Iris pigment epithelial cell (primary cell): ENCODE measurements at places on chromosomes 7 and 10.

- no peak for DNase-seq
These were observed 62.0 kb upstream of the PODXL start for GRCh38 chr7:131618391-131618790.

GRCh38 chr10:70169011-70169410 lies 1.3 kb downstream of the SAR1A start:
- DNase-seq, result peak; percentile 39

- DNase-seq, result no peak
These were observed 825 bp downstream of the MRPL32 start for GRCh38 chr7:42932811-42933591.

- DNase-seq, result no peak
These were observed 237.7 kb downstream of the USP6NL start for GRCh38 chr10:11373717-11374171.

DNA sequence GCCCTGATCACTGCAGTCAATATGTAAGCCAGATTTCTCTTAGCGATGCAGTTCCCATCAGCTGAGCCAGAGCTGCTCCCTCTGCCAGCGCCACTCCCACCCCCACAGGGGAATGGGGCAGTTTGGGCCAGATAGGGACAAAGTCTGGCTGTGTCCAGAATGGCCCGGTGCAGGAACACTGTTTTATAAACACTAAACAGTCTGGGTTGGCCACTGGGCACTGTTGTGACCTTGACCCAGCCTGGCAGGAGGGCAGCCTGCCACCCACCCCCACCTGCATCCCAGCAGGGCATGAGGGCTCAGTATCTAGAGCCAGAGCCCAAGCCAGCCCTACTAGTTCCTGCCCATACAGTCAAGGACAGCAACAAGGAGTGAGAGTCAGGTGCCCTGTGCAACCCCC lies 1.3 kb downstream of the OGDHL start:
- DNase-seq, result no peak

- DNase-seq, result no peak
These were observed 97.0 kb upstream of the PPIF start for GRCh38 chr10:79250259-79250658.

DNA sequence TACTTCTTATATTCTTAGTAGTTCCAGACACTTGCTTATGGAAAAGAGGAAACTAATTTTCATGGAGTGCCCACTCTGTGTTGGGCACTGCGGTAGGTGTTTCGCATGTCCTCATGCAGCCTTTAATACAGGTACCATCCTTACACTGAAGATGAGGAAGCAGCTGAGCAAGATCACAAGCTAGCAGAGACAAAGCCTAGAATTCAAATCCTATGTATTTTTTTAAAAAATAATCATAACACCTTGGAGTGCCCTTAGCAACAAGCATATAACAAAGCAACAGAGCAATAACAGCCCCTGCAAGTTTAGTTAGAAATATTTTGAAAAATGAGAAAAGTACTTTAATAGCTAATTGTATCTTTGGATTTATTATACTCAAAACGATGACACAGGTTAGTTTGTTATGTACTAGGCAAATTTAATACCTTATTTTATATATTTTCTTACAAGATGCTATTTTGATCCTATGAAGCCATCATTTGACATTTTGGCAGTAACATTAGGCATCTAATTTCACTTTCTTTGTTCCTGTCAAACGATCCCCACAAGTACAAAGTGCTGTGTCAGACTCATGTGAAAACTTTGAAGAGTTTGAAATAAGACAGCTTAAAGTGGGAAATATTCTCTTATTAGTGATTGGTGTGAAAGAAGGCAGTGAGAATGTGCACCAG lies 245.8 kb downstream of the CDK14 start:
- no peak for DNase-seq

- DNase-seq, result peak; percentile 39
These were observed 55.6 kb upstream of the BET1 start for GRCh38 chr7:94059746-94060145.

GRCh38 chr10:130041451-130042371 lies 68.9 kb downstream of the C10orf143 start:
- DNase-seq, result no peak

DNA sequence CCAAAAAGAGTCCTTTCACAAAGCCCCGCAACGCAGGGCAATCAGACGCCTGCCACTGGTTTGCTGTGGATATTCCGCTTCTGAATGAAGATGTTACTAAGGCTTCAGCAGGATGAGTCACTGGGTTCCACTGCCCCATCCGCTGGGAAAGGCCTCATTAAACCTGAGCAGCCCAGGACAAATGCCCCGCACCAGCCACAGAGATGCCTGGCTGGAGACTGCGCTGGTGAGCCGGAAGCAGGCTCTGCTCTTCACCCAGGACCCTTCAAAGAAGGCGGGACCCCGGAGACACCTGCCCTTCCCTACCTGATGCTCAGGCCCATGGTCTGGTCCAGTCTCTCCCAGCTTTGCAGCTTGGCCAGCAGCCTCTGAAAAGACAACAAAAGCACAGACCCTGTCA lies 19.8 kb downstream of the MAD1L1 start:
- DNase-seq, result no peak

DNA sequence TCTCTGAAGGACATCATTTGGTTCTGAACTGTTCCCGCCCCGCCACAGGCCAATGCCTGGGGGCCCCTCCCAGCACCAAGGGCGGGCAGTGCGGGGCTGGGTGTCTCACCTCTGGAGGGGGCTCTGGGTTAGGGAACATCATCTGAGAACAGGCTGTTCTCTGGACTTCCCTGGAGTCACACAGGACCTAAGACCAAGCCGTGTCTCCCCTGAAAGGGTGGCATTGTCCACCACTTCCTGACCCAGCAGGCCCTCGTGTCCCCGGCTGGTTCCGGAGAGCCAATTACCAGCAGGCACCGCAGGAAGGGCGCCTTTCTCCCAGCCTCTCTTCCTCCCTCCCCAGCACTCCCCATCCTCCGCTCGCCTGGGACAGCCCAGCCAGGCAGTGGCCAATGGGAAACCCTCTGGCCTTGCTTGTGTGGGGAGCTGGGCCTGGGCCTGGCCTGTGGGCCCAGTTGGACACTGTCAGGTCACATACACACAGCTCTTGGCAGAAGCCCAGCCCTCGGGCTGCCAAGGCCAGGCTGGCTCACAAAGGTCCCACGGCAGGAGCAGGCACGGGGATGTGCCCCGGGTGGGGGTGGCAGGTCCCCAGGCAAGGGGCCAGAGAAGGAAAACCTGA lies 119.5 kb downstream of the SPDYE5 start:
- DNase-seq, result no peak

DNA sequence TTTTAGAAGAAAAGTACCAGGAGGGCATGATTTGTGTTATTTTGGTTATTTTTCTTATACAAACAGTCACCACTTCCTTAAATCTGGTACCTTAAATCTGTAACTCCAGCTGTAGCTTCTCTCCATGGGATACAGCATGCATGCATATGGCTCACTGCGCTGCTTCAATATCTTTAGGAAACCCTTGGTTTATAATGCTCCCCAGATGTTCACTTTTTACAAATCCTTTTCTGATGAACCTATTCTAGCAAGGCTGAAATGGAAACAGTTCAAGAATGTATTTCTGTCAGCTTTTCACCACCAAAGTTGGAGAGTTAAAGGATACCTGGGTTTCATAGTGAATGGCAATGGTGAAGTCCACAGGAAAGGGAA lies 50.9 kb downstream of the LAMB4 start:
- peak; percentile 20 for DNase-seq

DNA sequence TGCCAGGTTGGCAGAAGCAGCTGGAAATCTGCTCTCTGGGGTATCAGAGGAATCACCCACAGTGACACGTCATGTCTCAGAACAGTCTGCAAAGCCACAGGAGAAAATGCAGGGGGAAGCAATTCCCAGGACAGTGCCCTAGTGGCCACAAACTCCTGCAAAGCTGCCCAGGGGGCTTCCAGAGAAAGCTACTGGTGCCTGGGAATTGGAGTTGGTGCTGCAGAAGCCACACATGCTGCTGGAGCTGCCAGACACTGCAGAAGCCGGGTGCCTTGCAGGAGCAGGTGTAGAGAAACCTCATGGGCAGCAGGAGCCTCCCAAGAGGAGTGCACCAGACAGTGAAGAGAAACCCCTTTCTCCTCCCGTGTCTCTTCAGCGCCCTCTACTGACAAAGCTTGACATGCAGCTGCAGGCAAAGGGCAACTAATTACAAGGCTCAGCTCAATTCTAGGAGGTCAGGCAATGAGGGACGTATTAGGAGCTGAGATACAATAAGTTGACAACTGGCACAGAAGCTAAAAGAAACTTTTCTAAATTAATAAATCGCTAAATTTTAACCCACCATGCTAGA lies 30.2 kb upstream of the NUB1 start:
- DNase-seq, result no peak

DNA sequence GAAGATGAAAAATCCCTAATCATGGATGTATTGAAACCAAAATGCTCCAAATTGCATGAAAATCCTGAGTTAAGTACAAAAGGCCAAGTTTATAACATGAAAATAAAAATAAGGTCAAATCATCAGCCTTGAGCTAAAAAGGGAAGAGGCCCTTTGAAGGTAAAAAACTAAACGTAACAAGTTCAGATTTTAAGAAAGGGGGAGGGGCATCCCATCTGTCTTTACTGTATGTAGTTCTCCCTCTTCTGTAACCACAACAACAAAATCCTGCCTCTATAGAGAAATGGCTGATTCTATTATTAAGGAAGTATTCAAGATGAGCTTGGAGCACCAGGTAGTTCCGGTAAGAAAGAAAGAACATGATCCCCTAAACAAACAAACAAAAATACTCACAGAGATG lies 64.7 kb downstream of the TPK1 start:
- no peak for DNase-seq

- DNase-seq, result no peak
These were observed 195.5 kb upstream of the ZNF32 start for GRCh38 chr10:43844221-43844620.

DNA sequence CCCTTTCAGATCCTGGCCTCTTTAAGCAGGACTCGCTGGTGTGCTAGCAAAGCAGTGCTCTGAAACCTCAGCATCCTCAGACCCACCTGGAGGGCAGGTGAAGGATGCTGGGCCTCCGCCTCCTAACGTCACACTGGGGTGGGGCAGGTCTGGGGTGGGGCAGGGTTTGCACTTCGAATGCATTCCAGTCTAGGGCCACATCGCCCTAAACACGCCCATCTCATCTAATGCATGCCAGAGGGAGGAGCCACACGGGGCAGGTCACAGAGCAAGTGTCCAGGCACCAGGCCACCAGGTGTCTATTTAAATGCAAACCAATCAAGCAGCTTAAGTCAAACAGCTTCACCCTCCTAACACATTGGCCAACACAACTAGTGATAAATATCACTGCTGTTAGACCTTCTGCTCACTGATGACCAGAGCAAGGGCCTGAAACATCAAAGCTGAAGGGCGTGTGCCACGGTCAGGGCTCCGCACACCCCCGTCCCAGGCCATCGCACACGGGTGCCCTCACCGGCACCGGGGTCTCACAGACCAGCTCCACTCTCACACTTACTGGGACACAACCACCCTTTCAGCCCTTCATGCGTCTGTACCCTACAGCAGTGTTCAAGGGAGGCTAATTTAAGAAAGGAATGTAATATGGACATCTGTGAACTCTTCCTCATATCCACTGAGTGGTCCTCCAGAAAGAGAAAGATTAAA lies 47.1 kb downstream of the DIP2C start:
- no peak for DNase-seq

DNA sequence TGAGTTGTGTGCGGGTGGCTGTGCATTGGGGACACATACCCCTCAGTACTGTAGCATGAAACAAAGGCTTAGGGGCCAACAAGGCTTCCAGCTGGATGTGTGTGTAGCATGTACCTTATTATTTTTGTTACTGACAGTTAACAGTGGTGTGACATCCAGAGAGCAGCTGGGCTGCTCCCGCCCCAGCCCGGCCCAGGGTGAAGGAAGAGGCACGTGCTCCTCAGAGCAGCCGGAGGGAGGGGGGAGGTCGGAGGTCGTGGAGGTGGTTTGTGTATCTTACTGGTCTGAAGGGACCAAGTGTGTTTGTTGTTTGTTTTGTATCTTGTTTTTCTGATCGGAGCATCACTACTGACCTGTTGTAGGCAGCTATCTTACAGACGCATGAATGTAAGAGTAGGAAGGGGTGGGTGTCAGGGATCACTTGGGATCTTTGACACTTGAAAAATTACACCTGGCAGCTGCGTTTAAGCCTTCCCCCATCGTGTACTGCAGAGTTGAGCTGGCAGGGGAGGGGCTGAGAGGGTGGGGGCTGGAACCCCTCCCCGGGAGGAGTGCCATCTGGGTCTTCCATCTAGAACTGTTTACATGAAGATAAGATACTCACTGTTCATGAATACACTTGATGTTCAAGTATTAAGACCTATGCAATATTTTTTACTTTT lies 1.8 kb downstream of the DDIT4 start:
- peak; percentile 34 for DNase-seq

GRCh38 chr10:25914776-25915175 lies 19.3 kb upstream of the MYO3A start:
- DNase-seq, result no peak

GRCh38 chr10:62735464-62736167 lies 68.9 kb upstream of the ADO start:
- DNase-seq, result peak; percentile 23

GRCh38 chr7:135253851-135254771 lies 20.5 kb downstream of the STRA8 start:
- peak; percentile 68 for DNase-seq

- peak; percentile 82 for DNase-seq
These were observed 10.5 kb downstream of the TMEM273 start for GRCh38 chr10:49177391-49178355.

GRCh38 chr7:2217716-2218443 lies 14.9 kb downstream of the MAD1L1 start:
- peak; percentile 21 for DNase-seq

DNA sequence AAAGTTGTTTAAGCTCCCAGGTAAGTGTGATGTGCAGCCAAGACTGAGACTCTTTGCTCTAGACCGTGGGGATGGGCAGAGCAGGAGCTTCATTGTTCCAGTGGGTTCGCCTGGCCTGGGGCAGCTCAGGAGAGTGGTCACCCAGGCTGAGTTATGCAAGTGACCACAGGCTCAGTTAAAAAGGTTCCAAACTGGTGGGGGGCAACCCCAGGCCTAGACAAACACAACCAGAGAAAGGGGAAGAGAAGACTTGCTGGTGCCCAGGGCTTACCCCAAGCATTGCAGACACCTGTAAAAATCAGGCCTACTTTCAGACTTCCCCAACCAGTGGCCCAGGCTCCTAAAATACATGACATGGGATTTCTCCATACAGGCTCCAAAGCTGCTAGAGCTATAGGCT lies 21.6 kb downstream of the CREB3L2 start:
- no peak for DNase-seq
